ENCODE measurements at places on chromosomes 6 and 20. TPM values are rescaled to one million over a fixed set of nuclear protein-coding genes. Genes with fewer than 3 reads are reported as not detected.

MMS22L gene
- 6.2 TPM for total RNA-seq

DNA sequence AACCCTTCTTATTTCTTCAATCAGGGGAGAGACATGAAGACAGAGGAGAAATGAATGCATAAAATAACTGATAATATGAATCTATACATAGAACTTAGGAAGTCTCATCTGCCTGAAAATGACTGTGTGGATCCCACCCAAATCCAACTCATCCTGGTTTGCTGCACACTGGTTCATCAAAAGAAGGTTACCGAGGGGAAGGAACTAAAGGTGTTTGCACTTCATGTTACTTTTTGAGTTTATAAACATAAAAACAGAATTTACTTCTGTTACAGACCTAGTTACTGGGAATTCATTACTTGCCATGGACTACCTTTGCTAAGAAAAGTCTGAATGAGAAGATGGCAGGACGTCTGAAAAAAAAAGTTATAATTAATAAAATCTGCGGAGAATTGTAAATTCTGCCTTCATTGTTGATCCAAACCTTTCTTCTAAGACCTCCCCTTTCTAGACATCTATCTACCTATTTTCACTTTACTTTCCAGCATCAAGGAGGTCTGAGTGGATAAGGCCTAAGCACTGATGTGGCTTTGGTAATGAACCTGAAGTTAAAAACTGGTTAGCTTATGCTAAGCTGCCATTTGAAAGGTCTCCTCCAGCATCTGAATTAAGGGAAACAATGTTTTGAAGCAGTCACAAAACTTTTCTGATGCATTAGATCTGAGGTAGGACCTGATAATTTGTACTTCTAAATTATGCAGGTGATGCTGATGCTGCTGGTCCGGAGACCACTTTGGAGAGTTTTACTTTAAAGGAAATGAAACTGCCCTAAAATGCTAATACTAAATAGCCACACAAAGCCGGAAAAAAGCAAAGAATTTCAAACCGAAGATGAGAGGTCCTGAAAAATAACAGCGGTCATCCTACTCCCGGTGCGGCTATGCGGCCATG, 84.0 kb downstream of the HFE start:
- DNase-seq, result no peak

GRCh38 chr20:43724383-43724782, 2.4 kb downstream of the GTSF1L start:
- no peak for DNase-seq

CDH22 gene
- 0.13 TPM for total RNA-seq

DNA sequence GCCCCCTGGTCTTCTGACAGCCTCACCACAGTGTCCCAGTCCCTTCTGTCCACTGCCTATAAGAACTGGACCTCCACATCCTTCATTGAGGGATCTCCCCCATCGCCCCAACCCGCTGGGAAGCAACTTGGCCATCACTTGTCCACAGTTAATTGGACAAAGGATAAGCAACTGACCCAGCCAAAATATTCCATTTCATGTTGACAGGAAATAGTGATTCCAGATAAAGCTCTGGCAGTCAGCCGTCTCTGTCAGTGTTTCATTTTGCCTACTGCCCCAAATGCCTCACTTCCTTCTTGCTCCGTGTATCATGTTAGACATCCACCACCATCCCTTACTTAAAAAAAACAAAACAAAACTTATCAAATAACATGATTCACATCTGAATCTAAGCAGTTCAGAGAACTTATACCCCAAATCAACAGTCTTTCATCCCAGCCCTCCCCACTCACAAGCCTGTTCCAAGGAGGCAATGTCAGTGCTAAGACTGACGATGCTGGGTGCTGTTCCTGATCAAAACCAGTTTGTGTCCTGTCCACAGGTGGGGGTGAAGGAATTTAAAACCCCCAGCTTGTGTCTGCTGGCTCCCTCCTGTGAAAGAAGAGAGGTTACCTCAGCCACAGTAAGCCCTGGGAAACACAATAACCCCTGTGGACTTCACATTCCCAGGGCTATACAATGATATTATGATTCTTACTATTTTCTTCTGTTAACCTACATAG, 162.5 kb downstream of the WDR27 start:
- peak; percentile 60 for DNase-seq

GRCh38 chr6:34496103-34496685, 30.3 kb downstream of the PACSIN1 start:
- DNase-seq, result no peak

GRCh38 chr6:105398859-105399258, 4.0 kb downstream of the PREP start:
- DNase-seq, result no peak

DNA sequence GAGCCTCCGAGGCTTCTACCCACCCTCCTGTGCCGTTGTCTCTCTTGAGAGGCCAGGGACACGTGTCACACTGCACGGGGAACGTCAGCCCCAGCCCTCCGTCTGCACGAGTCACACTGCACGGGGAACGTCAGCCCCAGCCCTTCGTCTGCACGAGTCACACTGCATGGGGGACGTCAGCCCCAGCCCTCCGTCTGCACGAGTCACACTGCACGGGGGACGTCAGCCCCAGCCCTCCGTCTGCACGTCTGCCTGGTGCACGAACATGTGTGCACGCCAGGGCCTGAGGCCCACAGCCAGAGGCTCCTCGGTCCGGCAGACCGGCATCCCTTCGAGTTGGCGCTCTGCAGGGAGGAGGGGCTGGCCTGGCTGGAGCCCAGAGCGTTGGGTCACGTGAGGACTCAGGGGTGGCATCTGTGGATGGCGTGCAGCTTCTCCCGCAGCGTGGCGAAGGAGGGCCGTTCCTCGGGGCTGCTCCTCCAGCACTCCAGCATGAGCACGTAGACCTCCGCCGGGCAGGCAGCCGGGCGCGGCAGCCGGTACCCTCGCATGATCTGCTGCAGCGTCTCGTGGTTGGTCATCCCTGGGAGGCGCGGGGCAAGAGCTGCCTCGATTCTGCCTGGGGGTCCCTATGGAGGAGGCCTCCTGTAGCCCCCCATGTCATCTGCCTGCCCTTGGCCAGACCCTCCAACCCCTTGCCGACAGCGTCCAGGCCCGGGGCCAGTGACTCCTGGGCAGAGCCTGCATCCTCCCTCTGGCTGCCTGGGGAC, 3.4 kb upstream of the PTK6 start:
- DNase-seq, result no peak

DNA sequence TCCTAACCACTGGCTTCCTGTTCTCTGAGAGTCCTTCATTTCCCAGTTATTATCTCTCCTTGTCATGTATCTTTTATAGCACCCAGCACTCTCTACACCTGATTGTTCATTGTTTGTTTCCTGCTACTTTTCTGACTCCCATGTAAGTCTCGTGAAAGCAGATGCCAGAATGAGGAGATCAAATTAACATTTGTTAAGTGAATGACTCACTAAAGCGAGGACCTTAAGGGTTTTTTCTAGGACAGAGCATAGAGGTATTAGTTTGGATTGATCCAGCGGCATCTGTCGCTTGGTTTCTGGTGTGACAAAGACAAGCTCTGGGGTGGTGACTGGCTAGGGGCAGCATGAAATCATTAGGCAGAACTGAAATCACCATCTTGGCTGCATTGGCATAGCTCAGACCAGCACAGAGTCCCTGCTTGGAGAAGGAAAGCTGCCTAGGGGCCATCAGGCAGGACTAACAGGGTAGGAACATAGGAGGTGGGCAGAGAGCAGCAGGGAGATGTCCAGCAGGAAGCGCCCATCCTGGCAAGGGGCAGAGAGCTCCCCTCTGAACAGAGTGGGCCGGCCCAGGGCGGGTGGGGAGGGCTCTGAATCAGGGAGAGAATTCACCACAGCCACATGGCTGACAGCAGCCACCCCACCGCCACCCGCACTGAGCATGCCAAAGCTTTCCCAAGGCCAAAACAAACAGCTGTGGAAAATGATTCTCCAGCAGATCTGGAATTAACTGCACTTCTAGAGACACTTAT, 97.1 kb upstream of the CEP85L start:
- DNase-seq, result peak; percentile 38

- DNase-seq, result no peak
These were observed 92.5 kb upstream of the E2F3 start for GRCh38 chr6:20309186-20309585.

- DNase-seq, result no peak
These were observed 2.8 kb downstream of the TMEM200A start for GRCh38 chr6:130368576-130368975.

GRCh38 chr20:2911200-2911599, 37.9 kb downstream of the PTPRA start:
- DNase-seq, result no peak

LST1 gene
- total RNA-seq, result not detected

CDH4 gene
- total RNA-seq, result under 0.01 TPM
